ENCODE measurements at places on chromosomes 4 and X.

- no peak for DNase-seq
Observed at GRCh38 chrX:10526451-10526850, 93.9 kb downstream of the MID1 start.

DNA sequence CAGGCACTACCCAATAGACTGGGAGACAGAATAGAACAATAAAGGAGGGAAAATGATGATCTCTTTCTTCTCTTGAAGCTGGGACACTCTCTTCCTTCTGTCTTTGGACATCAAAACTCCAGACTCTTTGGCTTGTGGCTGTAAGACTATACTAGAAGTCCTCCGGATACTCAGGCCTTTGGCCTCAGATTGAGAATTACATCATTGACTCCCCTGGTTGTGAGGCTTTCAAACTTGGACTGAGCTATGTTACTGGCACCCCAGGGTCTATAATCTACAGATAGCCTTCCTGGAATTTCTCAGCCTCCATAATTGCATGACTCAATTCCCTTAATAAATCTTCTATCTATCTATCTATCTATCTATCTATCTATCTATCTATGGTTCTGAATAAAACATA lies 294.2 kb upstream of the CT83 start:
- no peak for DNase-seq

DNA sequence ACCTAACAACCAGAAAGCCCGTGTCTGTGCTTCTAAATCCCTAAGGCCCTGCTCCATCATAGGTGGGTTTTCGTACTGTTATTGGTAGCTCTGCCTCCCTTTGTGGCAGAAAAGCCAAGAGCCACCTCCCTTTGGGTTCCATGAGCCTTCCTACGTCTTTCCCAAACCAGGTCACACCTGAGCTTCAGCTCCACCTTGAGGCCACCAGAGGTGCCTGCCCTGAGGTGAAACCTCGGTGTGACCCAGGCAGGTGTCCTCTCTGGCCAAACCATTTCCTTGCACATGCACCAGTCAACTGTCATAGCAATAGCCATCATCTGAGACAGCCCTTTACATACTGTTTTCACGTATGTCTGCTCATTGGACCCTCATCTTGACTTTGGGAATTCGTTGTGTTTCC lies 188.0 kb upstream of the RBPJ start:
- DNase-seq, result no peak

DNA sequence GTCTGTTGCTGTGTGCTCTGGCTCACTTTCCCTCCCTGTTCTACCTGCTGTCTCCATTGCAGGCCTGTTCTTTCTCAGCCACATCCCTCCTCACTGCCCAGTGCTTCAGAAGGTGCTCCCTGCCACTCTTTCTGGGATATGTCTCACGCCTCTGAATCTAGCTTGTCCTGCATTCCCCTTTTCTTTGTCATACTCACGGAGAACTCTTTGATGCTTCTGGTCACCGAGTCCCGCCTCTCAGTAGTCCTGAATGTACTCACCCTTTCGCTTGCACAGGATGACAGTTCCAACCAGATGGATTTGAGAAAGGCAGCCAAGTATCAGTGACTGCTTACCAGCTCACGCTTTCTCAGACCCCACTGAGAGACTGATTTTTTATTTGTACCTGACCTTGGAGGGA lies 65.2 kb upstream of the TLR2 start:
- no peak for DNase-seq

GRCh38 chr4:116343809-116344208 lies 741.6 kb downstream of the TRAM1L1 start:
- DNase-seq, result no peak

DNA sequence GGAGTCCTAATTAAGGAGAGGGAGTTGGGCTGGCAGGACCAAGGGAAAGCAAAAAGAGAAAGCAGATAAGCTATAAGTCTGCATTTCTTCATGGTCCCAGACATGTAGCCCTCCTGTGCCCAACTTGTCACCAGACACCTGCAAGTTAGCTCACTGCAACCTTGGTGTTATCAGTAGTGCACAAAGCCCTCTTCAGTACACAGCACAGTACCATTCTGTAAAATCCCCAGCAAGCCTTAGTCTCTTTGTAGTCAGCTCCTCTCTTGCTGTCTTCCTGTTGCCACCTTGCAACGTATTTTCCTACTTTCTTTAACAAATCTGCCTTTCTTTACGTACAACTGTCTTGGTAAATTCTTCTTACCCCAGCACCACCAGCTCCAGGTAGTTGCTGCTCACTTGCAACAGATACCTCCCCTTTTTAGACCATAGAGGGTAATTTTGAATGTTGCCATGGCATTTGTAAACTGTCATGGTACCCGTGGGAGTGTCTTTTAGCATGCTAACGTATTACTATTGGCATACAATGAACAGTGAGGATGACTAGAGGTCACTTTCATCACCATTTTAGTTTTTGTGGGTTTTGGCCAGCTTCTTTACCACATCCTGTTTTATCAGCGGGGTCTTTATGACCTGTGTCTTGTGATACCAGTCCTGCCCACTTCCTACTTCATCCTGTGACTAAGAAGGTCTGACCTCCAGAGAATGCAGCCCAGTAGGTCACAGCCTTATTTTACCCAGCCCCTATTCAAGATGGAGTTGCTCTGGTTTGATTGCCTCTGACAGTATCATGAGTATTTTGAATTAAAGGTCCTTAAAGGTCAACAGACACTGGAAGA lies 28.3 kb upstream of the AP1S2 start:
- DNase-seq, result peak; percentile 10

DNA sequence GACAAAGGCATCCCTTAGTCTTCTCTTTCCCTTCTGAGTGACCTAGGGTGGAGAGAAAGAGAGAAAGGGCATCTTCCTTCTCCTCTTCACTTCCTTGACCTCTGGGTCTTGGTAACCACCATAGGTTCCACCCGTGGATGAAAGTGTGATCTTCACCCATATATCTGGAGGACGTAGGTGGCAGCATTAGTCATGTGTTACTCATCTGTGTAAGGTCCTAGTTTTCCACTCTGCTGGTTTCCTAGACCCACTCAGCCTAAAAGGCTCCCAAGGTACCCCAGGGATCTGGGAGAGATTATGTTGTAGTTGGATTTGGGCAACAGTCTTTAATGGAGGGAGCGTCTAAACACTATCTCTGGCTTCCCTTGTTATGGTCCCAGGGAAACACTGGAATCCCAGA lies 45.5 kb upstream of the RAB9B start:
- no peak for DNase-seq

DNA sequence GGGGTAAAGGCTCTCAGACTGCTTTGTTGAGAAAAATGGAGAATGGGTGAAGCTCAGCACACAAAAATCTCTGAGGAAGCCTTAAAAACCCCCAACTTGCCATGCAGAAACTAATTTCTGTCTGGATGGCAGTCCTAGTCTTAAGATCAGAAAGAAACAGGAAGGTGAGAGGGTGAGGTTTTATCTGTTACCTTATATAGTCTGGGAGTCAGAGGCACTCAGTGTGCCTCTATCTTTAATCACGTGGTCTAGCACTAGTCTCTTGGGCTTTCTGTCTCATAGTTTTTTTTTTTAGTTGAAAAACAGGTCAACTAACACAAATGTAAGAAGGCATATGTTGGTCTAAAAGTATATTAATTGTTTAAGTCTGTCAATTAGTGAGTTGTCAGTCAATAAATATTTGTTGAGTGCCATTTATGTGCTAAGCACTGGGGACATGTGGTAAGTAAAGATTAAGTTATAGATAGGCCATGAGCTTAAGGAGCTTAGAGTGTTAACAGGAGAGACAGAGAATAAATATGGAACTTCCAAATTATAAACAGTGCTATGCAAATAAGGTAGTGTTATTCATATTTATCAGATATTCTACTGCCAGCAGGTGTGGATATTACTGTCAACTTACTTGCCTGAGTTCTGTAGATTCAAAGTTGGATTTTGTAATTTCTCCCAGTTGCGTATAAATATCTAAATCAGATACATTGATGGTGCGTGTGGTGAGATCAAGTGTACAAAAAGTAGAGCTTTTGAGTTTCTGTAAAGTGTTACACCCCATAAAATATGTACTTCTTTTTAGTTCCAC lies 7.0 kb downstream of the CYBB start:
- no peak for DNase-seq

DNA sequence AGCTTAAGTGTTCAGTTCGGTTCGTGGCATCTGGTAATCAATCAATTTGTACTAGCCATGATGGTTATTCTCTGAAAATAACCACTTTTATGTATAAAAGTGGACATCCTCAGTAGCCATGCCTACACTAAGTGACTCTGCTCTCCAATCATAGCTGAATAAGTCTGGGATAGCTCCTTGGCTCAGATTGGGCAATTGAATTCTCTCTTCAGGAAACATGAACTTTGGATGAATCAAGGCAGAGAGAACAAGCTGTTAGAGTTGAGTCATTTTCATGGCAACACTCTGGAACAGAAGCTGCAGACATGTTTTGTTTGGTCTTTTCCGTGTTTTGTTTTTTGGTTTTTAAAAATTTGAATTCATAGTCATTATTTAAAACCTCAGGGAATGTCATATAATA lies 66.8 kb upstream of the TMEM164 start:
- no peak for DNase-seq

GRCh38 chrX:115939070-115939469 lies 231.5 kb upstream of the AGTR2 start:
- DNase-seq, result no peak

DNA sequence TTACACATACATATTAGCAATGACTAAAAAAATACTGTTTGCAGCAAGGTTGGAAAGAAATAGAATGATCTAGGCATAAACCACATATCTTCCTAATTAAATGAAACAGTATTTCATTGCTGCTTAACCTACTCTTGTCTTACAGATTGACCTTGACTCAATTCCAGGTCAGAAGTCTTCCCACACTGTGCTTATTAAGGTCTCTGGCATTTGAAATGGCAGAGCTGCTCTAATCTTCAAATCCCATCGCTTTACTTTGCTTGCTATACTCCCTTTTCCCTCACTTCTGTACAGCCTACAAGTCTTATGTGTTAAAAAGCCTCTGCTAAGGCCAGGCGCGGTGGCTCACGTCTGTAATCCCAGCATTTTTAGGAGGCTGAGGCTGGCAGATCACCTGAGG lies 424.5 kb downstream of the RPA4 start:
- no peak for DNase-seq

DNA sequence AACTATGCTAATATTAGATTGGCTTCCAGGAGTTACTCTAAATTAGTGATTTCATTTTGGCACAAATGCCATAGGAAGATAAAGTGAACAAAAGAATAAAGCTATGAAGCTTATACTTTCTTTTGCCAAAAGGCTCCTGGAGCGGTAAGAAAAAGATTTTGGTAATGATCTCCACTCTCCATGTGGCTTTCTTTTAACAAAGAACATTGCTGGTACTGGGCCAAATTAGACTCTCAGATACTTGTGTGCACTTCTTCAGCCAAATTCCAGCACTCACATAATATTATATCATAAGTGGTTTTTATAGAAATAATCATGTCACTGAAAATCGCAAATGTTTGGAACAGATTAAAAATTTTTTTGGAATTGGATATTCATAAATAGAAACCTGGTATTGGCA lies 142.4 kb upstream of the FGF13 start:
- no peak for DNase-seq

- no peak for DNase-seq
Observed at GRCh38 chr4:127239902-127240763, 392.6 kb upstream of the INTU start.

DNA sequence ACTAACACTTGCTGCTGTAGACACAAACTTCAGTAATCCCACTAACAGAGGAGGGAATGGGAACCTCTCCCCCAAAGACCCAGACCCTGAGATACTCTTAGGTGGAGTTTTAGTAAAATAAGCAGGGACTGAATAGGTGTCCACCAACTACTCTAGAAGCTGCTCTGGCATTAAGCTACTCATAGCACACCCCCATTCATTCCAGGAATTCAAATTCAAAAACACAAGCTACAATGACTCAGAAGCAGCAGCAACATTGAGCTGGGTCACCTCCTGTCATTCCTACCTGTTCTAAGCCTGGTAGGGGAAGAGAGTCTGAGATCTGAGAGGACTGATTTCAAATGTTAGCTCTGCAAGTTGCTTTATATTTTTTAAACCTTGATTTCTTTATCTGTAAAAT lies 135.4 kb upstream of the FRMPD4 start:
- DNase-seq, result peak; percentile 2

DNA sequence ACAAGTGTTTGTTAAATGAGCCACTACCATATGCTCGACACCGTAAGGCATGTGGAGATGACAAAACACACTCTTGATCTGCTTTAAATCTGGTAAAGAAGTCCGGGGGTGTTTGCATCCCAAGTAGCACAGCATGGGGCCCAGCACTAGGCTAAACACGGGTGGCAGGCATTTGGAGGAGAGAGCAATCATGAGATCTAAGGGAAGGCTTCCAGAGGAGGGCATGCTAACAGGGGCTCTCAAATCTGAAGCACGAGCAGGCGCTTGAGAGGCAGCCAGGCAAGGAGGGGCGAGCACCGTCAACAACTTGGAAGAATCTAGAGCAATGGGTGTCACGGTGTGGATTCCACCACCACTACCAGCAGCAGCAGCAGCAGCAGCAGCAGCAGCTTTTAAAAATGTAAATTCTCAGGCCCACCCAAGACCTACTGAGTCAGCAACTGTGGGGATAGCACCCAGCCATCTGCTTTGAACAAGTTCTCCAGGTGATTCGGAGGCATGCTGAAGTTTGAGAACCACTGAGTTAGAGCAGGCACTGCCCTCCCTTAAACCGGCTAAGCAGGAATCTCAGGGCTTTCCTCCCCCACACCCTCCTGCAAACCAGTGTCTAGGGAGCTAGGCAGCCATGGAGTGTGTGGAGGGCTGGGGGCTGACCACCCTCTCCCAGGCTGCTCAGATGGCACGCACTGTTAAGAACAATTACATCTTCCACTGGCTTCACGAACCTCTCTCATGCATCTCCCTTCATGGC lies 70.2 kb upstream of the MAP3K15 start:
- no peak for DNase-seq

DNA sequence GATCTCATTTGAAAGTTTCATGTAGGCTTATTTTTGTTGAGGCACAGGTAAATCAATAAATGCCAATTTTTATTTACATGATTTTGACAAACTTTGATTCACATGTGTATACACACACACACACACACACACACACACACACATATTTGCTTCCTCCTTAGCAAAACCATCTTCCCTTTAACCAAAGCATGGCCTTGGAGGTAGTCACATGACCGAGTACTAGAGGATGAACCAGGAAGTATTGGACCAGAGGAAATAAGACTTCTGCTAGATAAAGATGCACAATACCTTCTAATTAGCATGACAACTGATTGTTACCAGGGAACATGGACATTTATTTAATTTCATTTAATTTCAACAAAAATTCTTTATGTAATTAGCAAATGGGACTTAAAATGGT lies 23.4 kb upstream of the CFAP299 start:
- no peak for DNase-seq

GRCh38 chr4:107799669-107800450 lies 24.9 kb upstream of the SGMS2 start:
- DNase-seq, result no peak

All from activated CD4-positive, alpha-beta T cell treated with anti-CD3 and anti-CD28 coated beads, Interleukin-10, Interleukin-2, amounts not matched to agents 100 ng/mL and 50 ng/mL, durations not matched to agents 16 hours and 8 hours (primary cell).